ENCODE measurements at places on chromosomes 5 and 9. TPM values are rescaled to one million over a fixed set of nuclear protein-coding genes. Genes with fewer than 3 reads are reported as not detected.

The RLN1 gene
- 0.48 TPM for polyA plus RNA-seq

The PTGES2 gene
- polyA plus RNA-seq, result 38.8 TPM

The GRXCR2 gene
- polyA plus RNA-seq, result not detected

GRCh38 chr9:118640836-118641560, 728.2 kb downstream of the BRINP1 start:
- DNase-seq, result no peak

DNA sequence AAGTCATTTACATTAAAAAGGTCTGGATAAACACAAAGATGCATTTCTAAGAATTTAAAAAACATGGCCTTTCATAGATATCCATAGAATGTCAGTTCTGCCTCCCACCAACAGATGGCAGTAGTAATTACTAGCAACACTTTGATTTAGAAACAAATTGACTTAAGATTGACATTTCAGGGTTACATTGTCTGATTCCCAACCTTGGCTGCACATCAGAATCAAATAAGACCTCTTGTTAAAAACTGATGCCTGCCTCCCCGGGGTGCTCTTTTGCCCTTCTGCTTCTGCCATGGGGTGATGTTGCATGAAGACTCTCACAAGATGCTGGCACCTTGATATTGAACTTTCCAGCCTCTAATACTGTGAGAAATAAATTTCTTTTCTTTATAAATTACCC, 146.2 kb upstream of the GPR151 start:
- DNase-seq, result no peak

DNA sequence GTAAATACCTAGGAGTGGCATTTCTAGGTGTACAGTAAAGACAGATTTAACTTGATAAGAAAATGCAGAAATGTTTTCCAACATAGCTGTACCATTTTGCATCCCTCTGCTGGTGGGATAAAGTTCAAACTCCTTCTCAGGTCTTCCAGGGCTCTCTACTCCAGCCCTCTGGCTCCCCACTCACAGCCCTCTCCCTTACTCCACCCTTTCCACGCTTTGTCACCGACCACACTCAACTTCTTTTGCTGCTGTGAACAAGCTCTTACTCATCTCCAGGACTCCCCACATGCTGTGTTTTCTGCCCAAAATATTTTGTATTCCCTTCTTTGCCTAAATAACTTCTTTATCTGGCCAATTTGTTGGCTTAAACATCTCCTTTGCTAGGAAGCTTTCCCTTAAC, 90.6 kb upstream of the OSMR start:
- no peak for DNase-seq

DNA sequence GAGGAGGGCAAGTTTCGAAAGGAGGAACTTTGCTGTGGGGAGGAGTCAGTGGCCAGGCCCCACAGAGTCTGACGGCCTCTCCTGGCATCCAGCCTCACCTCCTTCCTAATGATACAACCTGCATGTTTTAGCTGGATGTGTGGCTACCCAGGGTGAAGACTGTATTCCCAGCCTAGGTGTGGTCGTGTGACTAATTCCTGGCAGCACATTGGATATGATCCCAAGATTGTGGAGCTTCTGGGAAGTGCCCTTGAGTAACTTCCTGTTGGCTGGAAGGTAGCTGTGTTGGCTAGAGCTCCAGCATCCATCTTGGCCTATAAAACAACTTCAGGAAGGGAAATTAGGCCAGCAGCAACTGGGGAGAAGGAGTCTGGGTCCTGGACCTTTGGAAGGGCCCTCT, 19.0 kb upstream of the LPCAT1 start:
- DNase-seq, result no peak

GRCh38 chr5:3596261-3596825, 711 bp downstream of the IRX1 start:
- DNase-seq, result no peak

GRCh38 chr5:73435759-73436534, 12.6 kb downstream of the FOXD1 start:
- DNase-seq, result no peak

DNA sequence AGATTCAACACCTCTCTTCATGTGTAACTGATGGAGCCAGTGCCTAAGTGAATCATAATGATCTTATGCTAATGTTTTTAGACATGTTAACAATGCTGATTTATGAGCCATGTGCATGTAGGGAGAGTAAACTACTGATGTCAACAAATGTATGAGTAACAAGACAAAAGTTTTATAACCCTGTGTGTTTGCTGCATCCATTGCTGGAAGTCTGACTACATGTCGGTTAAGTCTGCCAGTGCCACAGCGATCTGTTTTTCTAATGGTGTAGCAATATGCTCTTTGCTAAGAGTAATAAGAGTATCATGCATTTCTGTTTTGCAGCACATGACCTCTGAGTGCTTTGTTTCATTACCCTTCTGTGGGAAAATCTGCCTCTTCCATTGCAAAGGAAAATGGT, 26.4 kb upstream of the TMOD1 start:
- no peak for DNase-seq

- peak; percentile 51 for DNase-seq
Measured at GRCh38 chr5:141637767-141638419, 1.1 kb downstream of the RELL2 start.

- DNase-seq, result no peak
Measured at GRCh38 chr5:6601271-6601670, 31.6 kb downstream of the NSUN2 start.
